ENCODE measurements at places on chromosomes 4 and X. TPM values are rescaled to one million over a fixed set of nuclear protein-coding genes. Genes with fewer than 3 reads are reported as not detected.

Gene RRH
- not detected for total RNA-seq

Gene MPC1L
- total RNA-seq: not detected

Gene EVC
- total RNA-seq: 33.8 TPM

Gene NRK
- total RNA-seq: under 0.01 TPM

Measured in regular cardiac myocyte (primary cell).